ENCODE measurements at places on chromosomes 2 and 18.

- peak; percentile 5 for DNase-seq
Measured at GRCh38 chr2:15177103-15177502, 384.0 kb downstream of the NBAS start.

DNA sequence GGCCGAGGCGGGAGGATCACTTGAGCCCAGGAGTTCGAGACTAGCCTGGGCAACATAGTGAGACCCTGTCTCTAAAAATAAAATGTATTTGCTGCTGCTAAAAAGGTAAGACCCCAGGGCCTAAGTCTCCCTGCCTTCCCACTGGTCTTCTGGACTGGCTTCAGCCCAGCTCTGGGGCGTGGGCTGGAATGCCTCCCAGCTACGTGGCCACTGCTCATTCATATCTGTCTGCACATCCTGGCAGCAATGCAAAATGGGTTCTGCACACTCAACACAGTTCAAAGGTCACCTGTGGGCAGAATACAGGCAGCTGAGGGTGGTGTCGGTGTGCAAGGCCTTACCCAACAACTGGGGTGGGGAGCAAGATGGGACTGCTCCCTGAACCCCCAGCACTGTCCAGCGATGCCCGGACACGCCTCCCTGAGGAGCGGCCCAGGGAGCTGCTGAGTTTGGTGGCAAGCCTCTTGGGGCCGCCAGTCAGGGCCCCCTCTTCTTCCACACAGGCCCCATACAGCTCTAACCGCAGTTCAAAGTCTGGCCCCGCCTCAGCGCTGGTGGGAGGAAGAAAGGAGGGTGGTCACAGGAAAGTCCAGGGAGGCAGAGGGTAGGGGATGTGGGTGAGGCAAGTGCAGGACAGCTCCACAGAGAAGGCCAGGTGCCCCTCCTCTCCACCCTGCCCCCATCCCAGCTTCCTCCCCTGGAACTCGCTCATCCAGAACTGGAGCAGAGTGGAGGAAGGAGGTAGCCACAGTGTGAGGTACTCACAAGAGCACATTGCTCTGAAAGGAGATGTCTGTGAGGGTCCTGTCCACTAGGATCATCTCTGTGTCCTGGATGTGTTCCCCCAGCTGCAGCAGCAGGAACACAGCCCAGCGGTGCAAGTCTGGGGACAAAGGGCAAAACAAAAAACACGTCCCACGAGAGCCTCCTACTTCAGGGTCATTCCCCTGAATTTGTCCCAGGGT is 8.2 kb downstream of the WDR54 start:
- no peak for DNase-seq

DNA sequence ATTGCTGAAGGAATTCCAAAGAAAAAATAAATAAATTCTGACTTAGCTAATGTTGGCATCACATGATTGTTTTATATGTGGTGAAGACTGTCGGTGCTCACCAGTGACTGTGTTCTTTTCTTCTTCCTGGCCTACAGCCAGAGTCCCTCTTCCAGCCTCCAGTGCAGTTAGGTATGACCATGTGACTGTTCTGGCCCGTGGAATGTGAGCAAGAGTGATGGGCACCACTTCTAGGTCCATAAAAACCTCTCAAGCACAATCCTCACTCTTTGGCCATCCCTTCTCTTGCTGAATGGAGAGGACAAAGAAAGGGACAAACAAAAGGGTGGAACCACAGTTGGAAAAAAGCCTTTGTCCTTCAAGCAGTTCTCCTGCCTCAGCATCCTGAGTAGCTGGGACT is 39.0 kb upstream of the BMPR2 start:
- DNase-seq: no peak

DNA sequence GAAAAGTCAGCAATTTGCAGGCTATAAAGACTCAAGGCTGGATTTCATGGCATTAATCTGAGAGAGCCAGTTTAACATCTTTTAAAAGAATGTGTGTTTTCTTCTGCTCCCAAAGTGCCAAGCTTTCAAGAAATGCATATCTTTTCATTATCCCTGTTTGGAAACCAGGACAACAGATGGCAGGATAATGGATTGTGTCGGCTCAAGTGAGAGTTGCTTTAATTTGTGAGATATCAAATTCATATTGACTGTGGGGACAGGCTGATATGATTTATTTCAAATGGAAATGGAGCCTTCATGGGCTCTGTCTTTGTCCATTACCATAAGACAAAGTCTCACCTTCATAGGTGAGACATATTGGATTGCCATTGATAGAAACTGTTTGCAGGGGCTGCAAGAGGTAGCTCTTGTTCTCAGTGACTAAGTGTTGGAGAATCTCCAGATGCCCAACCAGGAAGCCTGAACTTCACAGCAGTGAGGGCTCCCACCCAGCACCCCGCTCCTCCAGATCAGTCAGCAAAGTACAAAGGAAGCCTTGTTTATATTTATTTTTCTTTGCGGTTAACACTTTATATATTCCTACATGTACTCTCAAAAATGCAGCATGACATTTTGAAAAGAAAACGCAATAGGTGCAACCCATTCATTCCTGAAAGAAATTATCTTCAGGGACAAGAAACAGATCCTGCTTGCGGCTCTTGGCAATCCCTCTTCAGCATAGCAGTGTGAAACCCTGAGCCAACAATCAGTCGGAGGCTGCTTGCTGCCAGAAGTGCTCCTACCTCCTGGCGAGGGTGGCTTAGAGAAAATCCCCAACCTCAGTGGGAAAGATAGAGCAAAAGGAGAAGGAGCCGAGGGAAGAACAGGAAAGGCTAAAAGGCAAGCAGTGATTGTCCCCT is 65.8 kb upstream of the ATL2 start:
- DNase-seq: peak; percentile 61

DNA sequence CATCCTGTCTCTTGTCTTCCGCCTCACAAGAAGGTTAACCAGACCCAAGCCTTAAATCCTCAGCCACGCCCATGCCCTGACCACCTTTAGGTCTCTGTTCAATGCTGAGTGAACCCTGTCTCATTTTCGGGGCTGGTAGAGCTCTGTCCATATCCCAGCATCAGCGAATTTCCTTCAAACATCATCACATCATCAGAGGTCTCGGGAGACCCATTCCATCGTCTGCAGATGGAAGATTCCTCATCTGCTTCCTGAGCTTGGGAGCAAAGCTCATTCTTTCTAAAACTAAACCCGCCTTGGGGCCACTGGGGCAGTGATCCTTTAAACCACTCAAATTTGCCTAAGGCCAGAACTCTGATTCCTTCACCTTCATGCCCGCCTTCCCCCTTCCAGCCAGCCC is 173.7 kb downstream of the TTC32 start:
- DNase-seq: no peak

- no peak for DNase-seq
Measured at GRCh38 chr18:32257084-32257785, 67.4 kb downstream of the MEP1B start.

DNA sequence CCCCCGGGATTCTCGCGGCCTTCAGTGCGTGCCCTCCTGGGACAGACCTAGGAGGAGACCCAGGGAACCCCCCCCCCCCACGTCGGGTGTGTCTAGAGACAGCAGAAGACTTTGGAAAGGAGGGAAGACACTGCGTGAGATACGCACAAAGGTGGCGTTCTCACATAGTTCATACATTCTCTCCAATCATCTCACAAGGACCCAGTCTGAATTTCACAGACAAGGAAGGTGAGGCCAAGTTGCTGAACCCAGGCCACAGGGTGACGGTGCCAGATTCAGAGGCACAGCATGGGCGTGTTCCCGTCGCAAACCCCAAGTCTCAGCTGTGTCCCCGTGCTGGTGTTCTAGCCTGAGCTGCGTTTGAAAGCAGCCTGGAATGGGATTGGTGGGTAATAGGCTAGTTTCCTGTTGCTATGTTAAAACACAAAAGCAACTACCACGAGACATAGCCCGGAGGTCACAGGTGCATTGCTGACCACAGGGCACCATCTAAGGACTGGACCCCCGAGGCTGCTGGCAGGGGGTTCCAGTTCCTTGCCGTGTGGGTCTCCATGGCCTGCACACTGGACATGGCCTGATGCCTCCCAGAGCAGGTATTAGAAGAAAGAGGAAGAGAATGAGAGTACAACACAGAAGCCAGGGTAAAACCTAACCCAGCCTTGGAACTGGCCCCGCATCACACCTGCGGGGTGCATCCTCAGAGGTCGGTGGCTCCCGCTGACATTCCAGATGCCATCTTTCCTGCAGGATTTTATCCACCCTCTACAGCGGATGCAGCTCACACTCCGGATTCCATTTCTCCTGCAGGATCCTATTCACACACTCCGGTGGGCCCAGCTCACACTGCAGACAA is 1.1 kb upstream of the PXDN start:
- no peak for DNase-seq

- DNase-seq: no peak
Measured at GRCh38 chr2:90069290-90069894, 1377.9 kb downstream of the RPIA start.

GRCh38 chr2:8196316-8196715 is 485.5 kb upstream of the ID2 start:
- no peak for DNase-seq

DNA sequence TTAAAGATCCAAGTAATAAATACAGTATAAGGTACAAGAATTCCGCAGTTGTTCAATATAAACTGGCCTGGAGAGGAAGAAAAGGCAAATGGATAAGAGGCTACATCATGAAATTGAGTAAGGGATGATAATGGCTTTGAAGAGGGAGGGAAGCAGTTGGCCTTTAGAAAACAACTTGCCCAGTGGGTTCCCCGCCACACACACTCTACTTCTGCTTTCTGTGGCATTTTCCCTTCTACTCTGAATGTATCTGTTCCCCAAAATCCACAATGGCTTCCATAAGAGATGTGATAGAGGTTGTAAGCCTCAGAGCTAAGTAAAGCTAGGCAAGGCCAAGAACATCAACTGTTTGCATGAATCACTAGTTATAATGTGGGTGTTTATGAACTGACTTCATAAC is 221.3 kb downstream of the MBD2 start:
- DNase-seq: no peak

GRCh38 chr2:172084395-172084644 is 987 bp upstream of the DLX1 start:
- DNase-seq: no peak

DNA sequence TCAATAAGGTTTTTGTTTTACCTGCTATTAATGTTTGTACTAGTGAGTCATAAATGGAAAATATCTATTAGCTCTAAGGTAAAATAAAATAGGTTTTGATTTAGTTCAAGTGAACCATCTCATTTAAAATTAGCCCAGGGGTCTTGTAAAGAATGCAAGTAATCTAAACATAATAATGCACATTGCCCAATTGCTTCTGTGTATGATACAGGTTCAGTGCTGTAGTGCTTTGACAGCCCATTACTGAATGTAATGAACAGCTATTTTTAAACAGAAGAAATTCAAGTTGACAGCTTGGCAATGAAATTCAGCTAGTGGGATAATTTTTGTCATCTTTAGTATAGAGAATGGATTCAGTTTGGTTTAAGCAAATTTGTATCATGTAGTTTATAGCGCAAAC is 91.5 kb downstream of the CAMKMT start:
- no peak for DNase-seq

DNA sequence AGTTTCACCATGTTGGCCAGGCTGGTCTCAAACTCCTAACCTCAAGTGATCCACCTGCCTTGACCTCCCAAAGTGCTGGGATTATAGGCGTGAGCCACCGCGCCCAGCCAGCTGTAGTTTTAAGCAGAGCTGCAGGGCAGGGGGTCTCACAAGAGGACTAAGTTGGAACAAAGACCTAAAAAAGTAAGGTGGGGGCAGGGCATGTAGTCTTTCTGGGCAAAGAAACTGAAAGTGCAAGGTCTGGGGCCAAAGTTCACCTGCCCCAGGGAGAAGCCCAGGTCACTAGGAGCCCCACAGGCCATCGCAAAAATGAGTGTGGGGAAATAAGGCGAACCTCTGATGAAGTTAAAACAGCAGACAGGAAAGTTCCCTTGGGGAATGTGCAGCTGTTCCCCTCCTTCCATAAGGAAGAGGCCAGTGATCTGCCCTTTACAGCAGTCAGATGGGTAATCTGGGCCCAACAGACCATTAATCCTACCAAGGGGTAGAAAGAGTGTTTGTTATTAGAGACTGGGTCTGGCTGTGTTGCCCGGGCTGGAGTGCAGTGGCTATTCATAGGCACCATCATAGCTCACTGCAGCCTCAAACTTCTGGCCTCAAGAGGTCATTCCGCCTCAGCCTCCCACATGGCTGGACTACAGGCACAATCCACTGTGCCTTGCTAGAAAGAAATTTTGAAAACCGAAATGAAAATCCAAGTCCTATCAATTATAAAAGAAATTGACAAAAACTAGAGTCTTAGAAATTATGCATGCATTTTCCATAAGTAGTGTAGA is 2.8 kb downstream of the SCLY start:
- DNase-seq: no peak

DNA sequence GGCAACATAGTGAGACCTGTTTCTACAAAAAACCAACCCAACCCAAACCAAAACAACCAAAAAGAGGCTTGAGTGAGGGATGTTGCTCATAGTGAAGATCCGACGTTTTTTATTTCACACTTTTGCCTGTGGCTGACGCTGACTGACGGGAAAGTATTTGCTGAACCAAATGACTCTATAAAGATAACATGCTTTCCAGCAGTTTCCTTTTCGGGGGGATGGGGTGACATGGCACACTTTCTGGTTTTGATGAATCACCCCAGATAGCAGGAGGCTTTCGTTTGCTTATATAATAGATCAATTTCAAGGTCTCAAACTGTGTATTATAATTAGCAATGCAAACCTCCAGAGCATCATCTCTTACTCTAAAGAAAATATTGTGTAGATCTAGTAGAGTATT is 150.8 kb downstream of the AQP4 start:
- no peak for DNase-seq

DNA sequence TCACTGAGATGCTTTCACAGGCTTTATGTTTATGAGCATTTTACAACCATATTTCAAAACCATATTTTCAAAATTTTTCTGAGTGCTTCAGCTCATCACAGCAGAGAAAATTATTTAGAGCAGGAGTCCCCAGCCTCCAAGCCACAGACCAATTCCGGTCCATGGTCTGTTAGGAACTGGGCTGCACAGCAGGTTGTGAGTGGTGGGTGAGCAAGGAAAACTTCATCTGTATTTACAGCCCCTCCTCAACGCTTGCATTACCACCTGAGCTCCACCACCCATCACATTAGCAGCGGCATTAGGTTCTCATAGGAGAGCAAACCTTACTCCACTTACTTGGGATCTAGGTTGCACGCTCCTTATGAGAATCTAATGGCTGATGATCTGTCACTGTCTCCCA is 165.6 kb downstream of the SEPTIN10 start:
- no peak for DNase-seq

DNA sequence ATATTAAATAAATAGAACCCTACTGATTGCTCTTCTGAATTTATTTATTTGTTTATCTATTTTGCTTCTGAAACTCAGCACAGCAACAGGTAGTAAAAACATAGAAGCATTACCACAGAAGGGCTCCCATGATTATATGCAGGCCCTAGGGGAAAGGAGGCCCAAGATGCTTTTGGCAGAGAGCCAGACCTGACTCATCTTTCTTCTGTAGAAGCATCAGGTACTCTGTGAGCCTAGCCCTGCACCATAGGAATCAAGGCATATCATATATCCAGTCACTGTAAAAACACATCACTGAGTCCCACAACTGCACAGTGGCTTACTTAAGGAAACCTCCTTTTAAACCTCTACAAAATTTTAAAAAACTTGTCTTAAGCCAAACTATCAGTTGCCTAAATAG is 1.8 kb downstream of the SCN9A start:
- peak; percentile 61 for DNase-seq

Data from fibroblast of pulmonary artery (primary cell).